ENCODE measurements at places on chromosomes 1 and 21.

DNA sequence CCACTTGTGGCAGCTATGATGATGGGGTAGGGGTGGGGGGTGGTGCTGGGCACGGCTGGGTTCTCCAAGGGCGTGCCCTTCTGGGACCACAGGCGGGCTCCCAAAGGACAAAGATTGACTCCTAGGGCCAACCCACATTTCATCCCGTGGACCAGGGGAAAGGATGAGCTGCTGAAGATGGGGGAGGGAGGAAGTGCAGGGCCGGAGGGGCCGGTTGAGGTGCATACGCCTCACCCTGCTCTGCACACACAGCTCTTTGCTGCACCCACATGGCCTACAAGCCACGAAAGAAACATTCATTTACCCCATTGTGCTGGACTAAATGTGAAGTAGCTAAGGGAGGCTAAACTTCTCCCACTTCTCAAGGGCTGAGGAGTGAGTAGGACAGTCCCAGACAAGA is 34.2 kb upstream of the GNPAT start:
- DNase-seq: no peak

DNA sequence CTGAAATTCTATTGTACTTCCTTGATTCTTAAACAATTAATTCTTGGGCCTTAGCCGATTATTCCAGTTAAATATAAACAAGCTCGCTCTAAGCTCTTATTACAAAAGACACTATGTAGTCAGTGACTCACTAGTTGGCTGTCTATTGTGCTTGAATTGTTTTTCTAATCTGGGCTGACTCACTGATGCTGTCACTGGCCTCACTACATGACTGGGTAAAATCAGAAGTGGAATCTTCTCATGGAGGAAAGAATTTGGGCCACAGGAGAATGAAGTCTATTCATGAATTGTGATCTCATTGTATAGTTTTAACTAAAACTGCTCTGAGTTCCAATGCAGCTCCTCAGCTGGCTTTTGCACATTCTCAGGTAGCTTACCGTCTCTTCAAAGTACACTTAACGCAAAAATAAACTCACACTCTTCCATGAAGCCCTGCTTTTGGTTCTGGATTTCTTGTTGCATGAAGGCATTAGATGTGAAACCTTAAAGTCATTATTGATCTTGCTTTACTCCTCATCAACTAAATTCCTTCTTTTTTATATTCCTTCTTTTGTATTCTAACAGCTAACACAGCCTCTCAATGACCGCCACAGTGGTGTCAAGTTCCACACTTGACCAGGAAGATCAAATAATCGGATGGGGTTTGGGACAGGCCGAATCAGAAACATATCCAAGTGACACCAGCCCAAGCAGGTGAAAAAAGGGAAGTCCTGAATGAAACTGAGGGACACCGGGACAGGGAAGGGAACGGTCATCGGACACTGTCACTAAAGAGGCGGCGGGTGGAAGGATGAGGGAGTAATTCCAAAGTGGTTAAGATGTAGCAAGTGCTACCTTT is 80.9 kb upstream of the LBR start:
- DNase-seq: no peak

DNA sequence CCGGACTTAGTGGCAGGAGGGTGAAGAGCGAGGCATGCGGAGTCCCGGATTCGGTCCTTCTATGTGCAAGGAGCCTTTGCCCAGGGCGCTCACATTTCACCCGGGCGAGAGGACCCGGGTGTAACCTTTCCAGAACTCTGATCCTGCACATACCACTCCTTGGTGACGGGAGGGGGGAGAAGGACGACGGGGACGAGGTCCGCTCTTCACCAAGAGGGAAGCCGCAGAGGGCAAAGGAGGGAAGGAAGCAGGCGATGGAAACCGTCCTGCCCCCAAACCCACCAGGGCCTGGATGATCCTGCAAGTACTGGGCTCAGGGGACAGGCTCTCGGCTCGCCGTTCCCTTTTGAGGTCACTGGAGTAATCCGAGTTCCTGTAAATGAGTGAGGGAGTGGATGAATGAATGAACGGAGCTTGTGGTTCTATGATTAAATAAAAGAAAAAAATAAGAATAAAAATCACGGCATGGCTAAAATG is 993 bp downstream of the SYPL2 start:
- no peak for DNase-seq

DNA sequence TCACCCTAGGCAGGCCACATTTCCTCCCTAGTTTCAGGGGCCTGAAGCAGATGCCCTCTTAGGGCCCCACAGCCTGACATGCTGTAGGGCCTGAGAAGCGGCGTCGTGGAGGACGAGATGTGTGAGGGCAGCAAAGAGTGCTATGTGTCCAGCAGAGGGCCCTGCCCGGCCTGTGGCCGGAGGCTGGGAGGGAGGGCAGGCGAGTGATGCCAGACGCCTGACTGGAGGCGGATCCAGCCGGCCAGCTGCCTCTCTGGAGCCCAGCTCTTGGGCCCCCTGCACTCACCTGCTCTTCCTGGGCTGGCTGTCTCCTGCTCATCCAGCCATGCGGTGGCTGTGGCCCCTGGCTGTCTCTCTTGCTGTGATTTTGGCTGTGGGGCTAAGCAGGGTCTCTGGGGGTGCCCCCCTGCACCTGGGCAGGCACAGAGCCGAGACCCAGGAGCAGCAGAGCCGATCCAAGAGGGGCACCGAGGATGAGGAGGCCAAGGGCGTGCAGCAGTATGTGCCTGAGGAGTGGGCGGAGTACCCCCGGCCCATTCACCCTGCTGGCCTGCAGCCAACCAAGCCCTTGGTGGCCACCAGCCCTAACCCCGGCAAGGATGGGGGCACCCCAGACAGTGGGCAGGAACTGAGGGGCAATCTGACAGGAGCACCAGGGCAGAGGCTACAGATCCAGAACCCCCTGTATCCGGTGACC is at the start of gene GPR37L1:
Gene GPR37L1 (plus strand): TSS at position 279 of the 697 bp plus-strand sequence. CDS start 47 bp downstream, at position 326.
- no peak for DNase-seq

DNA sequence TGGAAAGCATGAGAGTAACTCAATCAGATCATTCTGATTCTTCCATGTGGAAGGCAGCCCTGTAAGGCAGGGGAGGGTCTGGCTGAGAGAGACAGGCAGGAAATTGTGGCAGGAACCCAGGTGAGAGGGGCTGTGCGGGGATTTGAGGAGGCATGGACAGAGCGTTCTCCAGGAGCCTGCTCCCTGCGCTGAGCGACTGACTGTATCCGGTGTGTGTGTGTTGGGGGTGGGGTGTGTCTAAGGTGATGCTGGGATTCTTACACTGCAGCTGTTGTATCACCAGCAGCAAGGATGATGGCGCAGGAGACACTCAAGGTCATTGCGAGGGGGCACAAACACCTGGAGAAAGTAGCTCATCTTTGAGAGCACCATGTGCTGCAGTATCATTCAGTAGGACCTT is 128.5 kb downstream of the RHOU start:
- DNase-seq: no peak

GRCh38 chr1:17629460-17629859 is 90.0 kb downstream of the ARHGEF10L start:
- no peak for DNase-seq

DNA sequence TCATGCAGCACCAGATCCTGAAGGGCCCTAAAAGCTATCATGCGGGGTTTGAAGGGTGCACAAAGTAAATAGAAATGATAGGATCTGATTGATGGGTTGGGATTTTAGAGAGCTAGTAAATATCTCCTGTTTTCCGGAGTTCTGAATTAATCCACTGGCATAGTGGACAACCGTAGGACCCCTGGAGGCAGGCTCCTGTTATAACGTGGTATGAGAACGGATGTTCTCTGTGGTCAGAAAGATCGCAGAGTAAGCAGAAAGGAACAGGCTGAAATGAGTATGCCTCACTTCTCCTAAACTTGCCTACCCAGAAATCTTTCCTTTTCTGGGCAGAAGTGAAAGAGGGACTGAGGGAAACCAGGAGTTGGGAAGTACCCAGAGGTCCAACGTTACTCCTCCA is 470.8 kb downstream of the AJAP1 start:
- no peak for DNase-seq

GRCh38 chr1:207851696-207852095 is 59.2 kb downstream of the CD34 start:
- DNase-seq: no peak

DNA sequence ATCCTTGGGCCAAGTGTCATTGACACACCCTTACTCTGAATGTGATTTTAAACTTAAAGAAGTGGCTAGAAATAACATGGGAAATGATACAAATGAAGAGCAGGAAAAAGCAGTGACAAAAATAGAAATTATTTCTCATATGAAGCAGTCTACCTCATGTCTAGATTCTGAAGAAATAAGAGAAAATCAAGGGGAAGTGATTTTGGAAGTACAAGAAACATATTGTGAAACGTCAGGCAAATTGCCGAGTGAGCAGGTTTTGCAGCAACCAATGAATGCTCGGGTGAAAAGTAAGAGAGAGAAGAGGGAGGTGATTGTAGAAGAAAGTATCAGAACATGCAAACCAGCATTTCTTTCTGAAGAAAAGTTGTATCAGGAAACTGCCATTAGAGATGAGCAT is 130.7 kb downstream of the MACF1 start:
- no peak for DNase-seq

GRCh38 chr1:172345077-172345476 is 75.4 kb upstream of the C1orf105 start:
- no peak for DNase-seq

DNA sequence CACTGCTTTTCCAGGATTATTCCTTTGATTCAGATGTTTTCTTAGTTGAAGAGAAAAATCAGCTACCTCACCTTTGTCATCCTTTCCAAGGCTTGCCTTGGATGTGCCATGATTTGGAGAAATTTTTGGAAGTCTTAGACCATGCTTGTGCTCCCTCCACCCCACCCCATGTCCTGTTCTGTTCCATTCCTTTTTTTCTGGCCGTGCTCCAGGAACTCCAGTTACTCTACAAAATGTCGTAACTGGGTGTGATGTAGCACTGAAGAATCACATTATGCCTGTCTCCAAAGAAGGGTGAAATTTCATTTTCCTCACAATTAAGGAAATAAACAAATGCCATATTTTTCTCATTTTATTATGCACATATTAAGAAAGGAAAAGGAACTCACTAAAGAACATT is 217.8 kb upstream of the ZRANB2 start:
- no peak for DNase-seq

- no peak for DNase-seq
Observed at GRCh38 chr21:15298306-15298705, 233.5 kb upstream of the NRIP1 start.

GRCh38 chr1:223711173-223711572 is 1.2 kb upstream of the CAPN2 start:
- DNase-seq: no peak

- no peak for DNase-seq
Observed at GRCh38 chr1:44999232-44999631, 11.9 kb downstream of the HECTD3 start.

GRCh38 chr21:46191257-46191685 is 7.0 kb upstream of the SPATC1L start:
- DNase-seq: no peak

- no peak for DNase-seq
Observed at GRCh38 chr1:218705391-218705790, 360.3 kb downstream of the TGFB2 start.

DNA sequence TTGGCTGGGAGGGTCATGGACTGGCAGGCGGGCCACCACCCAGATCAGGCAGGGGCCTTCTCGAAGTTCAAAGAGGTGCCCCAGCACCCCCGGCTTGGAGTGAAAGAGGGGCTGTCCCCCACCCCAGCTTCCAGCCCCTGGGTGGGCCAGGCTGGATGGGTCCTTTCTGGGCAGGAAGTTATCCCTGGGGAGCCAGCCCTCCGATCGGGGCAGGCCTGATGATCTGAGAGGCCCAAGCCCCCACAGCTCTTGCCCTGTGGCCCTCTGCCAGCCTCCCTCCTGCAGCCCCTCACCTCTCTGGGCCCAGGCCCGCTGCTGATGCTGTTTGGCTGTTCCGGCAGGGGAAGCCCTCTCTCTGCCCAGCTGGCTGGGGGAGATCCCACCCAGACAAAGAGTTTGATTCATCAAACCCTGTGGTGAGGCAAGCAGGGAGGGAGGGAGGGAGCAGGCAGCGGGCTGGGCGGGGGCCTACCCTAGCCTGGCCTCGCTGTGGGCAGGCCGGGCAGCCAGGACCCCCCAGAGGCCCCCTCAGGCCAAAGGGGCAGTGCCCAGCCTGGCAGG is 2.5 kb downstream of the ARHGEF19 start:
- no peak for DNase-seq

GRCh38 chr1:7727809-7728471 is 43.2 kb upstream of the VAMP3 start:
- no peak for DNase-seq

DNA sequence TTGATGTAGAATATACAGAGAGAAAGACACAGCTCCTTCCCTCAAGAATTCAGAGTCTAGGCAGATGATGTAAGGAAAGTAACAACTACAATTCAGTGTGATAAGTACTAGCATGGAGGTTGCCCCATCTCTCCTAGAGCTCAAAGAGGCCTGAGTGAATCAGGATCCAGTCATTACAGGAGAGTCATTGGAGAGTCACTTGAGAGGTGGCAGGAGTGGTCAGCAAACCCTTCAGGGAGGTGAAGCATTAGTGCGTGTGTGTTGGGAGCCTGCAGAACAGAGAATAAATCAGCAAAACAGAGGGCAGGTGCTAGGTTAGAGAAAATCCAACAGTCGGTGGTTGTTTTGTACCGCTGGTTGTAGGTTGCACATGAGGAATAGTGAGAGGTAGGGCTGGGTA is 46.1 kb downstream of the GRIK1 start:
- no peak for DNase-seq

- no peak for DNase-seq
Observed at GRCh38 chr1:181949500-181949899, 112.0 kb downstream of the ZNF648 start.

- DNase-seq: peak; percentile 37
Observed at GRCh38 chr1:100387657-100388350, 35.5 kb downstream of the CDC14A start.

DNA sequence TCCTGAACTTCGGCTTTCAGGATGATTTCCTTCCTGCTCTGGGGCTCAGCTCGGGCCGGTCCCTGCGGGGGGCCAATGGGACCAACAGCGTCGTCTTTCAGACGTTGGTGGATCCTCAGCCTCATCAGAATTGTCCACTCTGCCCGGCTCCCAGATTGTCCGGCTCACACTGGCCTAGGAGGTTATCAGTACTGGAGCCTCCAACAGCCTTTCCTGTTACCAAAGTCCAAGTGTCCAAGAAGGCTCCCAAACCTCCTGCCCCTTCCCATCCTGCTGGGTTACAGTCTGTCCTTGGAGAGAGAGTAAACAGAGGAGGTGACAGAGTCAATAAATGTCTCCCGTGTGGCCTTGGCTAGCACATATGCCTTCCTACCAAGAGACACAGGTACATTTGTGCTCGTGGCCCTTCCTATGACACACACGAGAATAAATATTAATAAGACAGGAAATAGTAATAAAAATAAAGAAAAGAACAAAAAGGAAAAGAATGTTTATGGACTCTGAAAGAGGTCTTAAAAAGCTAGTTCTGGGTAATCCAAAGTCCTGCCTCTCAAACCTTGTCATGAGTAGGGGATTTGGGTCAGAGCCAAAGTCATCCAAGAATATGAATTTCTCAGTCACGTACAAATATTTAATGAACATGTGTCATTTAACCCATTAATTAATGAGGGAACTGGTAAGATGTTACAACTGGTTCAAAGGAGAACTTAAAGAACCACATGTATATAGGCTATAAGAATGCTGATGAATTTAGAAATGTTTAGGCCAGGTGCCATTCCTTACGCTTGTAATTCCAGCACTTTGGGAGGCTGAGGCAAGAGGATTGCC is 80.8 kb upstream of the SLC2A1 start:
- DNase-seq: no peak

GRCh38 chr21:36551321-36551720 is 71.4 kb upstream of the CLDN14 start:
- no peak for DNase-seq

- DNase-seq: no peak
Observed at GRCh38 chr1:57214951-57215575, 208.8 kb downstream of the DAB1 start.

GRCh38 chr1:9689971-9690381 is 38.4 kb downstream of the PIK3CD start:
- DNase-seq: peak; percentile 45

- no peak for DNase-seq
Observed at GRCh38 chr1:9575486-9575885, 13.2 kb upstream of the TMEM201 start.

Measured in CD4-positive, alpha-beta T cell (primary cell).